NCI-H146 (cell line): ENCODE measurements at places on chromosomes 16 and 17.

DNA sequence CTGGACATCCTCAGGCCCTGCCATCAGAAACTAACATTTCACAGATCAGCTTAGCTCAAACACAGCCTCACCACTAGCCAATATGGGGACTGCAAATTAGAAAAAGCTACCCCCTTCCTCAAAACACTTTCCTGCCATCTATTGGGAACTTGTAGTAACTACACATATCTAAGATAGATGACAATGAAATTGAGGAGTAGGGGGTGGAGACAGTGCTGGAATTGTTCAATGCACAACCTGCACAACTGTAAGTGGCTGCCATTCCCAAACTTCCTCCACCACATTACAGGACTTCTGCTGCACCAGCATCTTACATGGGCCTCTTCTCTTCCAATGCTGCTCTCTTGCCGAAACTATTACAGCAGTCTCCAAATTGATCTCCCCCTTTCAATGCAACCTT is 21.9 kb downstream of the AIPL1 start:
- DNase-seq: peak; percentile 71

DNA sequence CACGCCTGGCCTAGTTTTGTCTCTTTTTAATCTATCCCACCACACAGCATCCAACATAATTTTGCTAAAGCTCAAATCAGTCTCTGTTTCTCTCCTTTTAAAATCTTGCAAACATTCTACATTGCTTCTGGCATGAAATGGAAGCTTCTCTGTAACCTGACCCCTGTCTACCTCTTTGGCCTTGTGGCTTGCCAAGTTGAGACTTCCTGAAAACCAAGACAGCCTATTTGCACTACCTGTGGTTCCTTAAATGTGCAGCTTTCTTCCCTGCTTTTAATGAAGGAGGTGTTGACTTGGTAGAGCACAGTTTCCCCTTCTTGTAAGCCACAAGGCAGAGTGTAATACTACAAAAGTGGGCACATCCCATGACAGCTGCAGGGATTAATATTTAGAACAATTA is 6.0 kb upstream of the CCL3 start:
- no peak for DNase-seq

GRCh38 chr16:86735727-86736126 is 157.4 kb downstream of the FOXL1 start:
- DNase-seq: no peak

DNA sequence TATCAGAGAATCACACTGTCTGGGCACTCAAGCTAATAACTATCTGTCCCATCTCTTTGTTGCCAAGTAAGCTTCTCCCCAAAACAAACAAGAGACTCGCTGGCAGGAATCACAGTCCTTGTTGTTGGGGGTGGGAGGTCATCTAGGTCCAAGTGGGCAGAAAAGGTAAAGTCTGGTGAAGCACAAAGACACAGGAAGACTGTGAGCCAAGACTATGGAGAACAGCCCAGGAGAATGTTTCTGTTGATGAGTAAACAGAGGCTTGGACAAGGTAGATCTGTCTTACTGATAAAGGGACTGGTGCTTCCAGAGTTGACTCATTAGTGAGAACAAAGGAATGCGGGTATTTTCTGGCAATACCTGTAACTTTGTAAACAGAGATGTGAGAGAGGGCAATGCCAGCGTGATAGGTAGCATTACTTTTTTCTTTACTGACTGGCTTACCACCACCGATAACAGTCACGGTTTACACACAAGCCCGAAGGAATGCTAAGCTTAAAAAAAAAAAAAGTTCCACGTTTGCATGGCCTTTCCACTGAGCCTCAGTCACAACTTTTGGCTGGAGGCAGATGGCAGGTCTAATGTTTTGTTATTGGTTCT is 11.5 kb upstream of the MMD start:
- no peak for DNase-seq

- DNase-seq: no peak
These were observed 43.9 kb downstream of the CLEC16A start for GRCh38 chr16:10988164-10988803.

DNA sequence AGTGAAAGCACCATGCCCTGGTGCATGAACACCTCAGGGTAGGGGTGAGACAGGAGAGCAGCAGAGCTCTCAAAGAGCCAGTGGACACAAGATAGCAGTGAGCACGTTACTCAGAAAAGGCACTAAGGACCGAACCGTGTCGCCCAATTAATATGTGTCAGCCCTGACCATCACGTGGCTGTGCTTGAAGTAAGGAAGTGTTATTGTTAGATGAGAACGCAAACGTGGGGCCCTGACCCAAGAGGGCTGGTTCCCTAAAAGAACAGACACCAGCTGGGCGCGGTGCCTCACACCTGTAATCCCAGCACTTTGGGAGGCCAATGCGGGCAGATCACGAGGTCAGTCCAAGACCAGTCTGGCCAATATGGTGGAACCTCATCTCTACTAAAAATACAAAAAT is 16.3 kb downstream of the AXIN1 start:
- DNase-seq: no peak

DNA sequence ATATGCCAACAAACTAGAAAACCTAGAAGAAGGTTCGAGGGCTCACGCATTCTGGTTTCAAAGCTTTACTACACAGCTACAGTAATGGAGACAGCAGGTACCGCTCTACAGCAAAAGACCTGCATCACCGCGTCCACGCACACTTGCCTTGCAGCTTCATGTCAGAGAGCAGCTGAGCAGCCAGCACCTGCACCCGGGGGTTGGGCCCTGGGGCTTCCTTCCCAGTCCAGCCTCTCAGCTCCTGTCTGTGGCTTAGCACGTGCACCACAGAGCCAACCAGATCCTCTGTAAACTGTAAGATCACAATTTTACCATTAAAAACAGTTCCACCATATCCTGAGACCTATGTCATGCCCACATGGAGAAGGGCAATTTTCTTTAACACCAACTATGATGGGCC is 15.3 kb downstream of the MEAK7 start:
- DNase-seq: no peak

DNA sequence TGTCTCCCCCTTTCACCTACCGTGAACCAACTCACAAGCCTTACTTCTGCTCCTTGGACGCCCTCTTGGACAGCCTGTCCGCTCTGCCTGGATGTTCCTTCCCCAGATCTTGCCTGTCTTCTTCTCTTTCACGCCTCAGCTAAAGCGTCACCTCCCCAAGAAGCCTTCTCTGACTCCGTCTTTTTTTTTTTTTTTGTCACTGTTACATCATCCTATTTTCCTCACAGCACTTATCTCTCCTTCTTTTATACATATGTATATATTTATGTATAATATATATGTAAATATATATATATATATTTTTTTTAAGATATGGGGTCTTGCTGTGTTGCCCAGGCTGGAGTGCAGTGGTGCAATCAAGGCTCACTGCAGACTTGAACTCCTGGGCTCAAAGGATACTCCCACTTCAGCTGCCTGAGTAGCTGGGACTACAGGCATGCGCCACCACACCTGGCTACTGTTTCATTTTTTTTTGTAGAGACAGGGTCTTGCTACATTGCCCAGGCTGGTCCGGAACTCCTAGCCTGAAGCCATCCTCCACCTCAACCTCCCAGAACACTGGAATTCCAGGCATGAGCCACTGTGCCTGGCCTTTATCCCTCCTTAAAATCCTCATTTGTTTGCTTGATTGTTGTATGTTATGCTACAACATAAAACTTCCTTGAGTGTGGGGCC is 16.5 kb upstream of the AKTIP start:
- no peak for DNase-seq

DNA sequence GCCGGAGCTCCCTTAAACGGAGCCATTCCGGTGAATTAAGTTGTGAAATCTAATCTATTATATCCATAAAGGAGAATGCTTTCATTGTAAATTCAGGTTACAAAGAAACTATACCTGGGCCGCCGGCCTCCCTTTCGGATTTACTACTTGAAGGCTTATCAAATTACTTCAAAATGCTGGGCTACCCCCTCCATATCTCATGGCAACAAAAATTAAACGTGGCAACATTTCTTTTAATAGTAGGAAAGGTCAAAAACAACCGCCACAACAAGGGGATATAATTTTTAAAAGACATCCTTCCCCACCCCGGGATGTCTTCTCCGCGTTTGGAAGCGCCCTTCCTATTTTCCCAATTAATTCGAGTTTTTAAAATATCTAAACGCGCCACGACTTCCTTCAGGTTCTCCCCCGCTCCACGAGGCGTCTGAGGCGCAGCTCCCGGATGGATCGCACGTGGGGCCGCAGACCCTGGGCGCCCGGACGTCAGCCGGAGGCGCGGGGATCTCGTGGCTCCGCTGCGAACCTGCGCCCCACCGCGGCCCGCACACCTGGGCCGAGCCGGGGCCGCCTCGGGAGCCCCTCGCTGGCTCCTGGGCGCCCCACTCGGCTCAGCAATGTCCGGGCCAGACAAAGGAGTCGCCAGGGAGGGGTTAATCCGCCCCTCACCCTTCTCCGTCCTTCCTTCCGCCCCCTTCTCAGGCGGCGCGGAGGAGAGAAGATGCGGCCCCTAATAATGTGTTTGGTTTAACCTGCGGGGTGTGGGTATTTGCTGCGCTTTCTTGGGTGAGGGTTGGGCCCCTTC is 47.4 kb upstream of the SLC38A10 start:
- DNase-seq: no peak

- DNase-seq: no peak
These were observed 647 bp downstream of the PRSS8 start for GRCh38 chr16:31134625-31135534.

- DNase-seq: no peak
These were observed 8.1 kb downstream of the PNMT start for GRCh38 chr17:39676198-39676819.

DNA sequence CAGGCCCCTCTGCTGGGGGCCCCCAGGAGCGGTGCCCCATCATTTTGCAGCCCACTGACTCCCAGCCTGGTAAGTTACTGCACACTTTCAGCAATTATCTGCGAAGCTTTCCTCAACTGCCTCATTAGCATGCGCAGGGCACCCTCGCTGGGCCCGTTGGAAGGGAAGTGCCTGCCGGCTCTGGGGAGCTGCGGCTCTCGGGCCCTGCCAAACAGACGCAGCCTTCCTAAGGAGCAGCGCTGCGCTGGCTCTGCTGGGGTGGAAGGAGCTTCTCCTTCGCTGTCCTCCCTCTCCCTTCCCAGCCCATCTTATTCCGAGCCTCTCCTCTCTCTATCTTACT is 71.0 kb downstream of the RBBP6 start:
- peak; percentile 12 for DNase-seq

DNA sequence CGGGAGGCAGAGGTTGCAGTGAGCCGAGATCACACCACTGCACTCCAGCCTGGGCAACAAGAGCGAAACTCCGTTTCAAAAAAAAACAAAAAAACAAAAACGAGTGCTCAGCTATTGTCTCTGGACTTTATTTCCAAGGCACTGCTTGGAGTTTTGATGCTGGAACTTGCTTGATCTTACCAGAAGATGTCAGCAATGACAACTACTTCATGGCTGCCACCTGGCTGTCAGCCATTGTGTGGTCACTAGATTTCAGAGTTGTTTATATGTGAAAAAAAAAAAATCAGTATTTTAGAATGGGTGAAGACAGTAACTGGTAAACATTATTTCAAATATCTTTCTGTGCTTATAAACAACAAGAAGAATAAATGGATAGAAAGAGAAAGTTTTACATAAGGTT is 26.3 kb upstream of the OR4D1 start:
- peak; percentile 38 for DNase-seq

GRCh38 chr16:74734361-74735161 is 33.9 kb upstream of the MLKL start:
- DNase-seq: no peak

- peak; percentile 89 for DNase-seq
These were observed 5.5 kb downstream of the KRT15 start for GRCh38 chr17:41513168-41513547.

- DNase-seq: peak; percentile 61
These were observed 16.3 kb upstream of the MAP3K14 start for GRCh38 chr17:45332989-45333701.

GRCh38 chr17:54967621-54968261 is 713 bp downstream of the COX11 start:
- DNase-seq: peak; percentile 42

- no peak for DNase-seq
These were observed 108.8 kb downstream of the SOCS1 start for GRCh38 chr16:11147033-11147753.

DNA sequence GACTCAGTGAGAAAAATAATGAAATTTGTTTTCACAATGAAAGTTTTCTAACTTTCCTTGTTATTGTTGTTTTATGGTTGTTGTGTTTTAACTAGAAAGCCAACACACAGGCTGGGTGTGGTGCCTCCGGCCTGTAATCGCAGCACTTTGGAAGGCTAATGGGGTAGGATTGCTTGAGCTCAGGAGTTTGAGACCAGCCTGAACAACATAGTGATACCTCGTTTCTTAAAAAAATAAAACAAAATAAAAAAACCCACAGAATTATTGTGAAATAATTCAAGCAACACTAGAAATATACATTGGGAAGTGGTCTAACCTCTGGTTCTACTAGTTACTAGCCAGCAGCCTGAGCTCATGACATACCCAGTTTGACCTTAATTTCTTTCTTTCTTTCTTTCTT is 630 bp downstream of the MILR1 start:
- no peak for DNase-seq

- DNase-seq: no peak
These were observed 13.2 kb downstream of the SLX4 start for GRCh38 chr16:3598236-3598635.

GRCh38 chr17:55530064-55530463 is 18.8 kb upstream of the SMIM36 start:
- DNase-seq: no peak

- DNase-seq: peak; percentile 67
These were observed 2.4 kb upstream of the USP36 start for GRCh38 chr17:78842881-78843565.

- DNase-seq: no peak
These were observed 13.7 kb upstream of the CD300E start for GRCh38 chr17:74637265-74637664.

DNA sequence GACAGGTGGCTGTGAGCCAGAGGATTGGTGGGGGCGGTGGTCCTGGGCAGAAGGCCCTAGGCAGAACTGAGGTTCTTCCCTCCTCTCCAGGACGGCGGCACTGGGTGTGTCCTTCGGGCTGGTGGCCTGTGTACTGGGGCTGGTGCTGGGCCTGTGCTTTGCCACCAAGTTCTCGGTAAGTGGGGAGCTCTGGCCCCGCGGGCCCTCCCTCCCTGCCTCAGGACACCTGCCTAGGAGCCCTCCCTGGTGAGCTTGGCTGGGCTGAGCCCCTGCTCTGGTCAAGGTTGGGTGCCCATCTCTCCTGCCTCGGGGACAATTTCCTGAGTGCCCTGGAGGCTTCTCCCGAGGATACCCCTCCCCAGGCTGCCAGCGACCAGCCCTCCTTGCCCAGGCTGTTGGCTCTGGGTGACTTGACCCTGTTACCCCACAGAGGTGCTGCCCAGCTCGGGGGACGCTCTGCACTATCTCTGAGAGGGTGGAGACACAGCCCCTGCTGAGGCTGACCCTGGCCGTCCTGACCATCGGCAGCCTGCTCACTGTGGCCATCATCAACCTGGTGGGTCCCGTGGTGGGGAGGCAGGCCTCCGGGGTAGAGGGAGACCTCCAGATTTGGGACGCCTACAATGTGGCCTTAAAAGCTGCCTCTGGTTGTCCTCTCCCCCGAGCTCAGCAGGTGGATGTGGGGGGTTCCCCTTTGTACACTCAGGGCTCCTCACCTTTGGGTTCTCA is 42.0 kb downstream of the ADCY7 start:
- DNase-seq: no peak
